Right renal cortex interstitium (tissue), 3 donors: ENCODE measurements at places on chromosomes 2 and 18. TPM values are rescaled to one million over a fixed set of nuclear protein-coding genes. Genes with fewer than 3 reads are reported as not detected.

INPP5D gene
- polyA plus RNA-seq = 6.2 TPM

DNA sequence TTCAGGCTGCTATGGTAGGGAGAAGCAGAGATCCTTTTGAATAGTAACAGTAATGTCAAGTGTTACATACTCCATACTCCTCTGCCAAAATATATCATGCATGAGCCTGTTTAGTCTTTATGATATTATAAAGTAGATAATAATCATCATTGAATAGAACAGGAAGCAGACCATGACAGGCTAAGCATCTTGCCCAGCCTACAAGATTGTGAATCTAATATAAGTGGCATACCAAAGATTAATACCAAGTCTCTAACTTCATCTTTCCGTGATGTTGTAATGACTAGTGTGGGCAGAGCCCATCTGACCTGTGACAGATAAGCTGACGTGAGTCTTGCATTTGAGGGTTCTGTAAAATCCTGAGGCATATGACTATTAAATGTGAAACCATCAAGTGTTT is 13.1 kb downstream of the NDUFB3 start:
- DNase-seq = no peak

GRCh38 chr2:98793275-98793674 is 62.3 kb upstream of the MGAT4A start:
- no peak for DNase-seq

DNA sequence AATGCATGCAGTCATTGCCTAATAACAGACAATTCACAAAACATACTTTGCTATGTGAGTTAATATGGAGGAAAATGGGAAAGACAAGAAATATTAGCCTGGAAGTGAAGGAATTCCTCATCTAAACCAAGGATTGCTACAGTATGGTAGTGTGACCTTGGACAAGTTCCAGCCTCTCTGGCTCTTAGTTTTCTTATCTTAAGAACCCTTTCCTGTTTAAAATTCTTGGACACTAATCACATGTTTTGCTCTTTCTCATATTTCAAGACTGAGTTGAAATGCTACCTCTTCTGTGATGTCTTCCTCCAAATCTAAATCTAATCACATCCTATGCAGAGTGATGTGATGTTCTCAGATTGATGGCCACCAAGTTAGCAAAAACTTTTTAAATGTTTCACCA is 20.8 kb upstream of the ADAM23 start:
- DNase-seq = no peak

DNA sequence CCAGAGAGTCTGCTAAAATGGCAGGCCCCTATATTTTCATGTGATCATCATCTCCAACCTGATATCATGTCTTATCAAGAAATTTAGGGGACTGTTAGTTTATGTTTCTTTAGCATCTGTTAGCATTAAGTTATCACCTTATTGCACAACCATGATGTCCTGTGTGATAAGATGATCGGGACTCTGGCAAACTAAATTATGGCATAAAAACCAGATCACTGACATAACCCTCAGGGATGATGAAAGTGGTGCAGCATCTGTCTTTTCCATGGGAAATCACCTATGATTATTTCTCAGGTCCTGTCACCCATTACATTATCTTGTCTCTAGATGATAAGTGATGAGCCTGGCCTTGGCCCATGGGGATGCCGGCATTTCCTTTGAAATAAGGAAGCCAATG is 458.6 kb upstream of the DCC start:
- no peak for DNase-seq

DNA sequence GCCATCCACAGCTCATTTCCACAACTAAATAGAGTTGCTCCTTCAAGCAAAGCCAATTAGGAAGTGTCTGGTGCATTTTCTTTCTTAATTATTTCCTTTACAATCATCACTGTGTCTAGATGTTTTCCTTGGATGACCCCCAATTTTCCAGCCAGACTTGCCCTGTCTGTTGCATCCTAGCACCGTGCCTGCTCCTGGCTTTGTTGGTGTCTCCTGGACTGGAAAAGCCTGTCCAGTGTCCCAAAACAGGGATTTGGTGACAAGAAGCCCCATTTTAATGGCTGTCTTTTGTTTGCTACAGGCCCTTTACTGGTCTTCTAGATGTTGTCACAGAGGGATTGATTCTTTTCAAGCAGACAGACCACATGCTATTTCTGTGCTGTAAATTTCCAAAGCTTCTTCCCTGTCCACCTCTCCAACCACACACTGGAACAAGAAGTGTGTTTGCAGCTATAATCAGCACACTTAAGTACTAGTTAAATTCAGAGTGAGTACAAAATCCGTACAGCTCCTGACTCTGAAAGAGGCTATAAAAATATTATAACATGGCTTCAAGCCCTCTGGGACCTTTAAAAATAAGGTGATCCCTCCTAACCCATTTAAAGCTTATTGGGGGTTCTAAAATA is 38.4 kb downstream of the RNF144A start:
- DNase-seq = no peak

GRCh38 chr18:52333860-52334259 is 6.1 kb upstream of the DCC start:
- no peak for DNase-seq

METAP1D gene
- polyA plus RNA-seq = 11.7 TPM

DNA sequence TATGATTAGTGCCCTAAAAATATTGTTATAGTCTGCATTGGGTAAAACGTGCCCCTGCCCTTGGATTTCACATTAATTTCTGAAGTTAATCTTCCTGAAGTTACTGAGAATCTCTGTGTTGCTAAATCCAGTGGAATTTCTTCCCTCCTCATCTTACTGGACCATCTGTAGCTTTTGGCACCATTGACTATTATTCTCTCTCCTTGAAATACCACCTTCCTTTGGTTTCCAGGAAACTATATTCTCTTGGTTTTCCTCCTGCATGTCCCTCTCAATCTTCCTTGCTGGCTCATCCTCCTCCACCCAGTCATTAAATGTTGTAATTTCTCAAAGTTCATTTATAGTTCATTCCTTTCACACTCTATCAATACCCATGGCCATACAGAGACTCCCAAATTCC is 110.6 kb upstream of the SLC35G4 start:
- no peak for DNase-seq

BUB1 gene
- 22.7 TPM for polyA plus RNA-seq

- DNase-seq = no peak
Observed at GRCh38 chr18:58307441-58307840, 263.4 kb downstream of the NEDD4L start.

DNA sequence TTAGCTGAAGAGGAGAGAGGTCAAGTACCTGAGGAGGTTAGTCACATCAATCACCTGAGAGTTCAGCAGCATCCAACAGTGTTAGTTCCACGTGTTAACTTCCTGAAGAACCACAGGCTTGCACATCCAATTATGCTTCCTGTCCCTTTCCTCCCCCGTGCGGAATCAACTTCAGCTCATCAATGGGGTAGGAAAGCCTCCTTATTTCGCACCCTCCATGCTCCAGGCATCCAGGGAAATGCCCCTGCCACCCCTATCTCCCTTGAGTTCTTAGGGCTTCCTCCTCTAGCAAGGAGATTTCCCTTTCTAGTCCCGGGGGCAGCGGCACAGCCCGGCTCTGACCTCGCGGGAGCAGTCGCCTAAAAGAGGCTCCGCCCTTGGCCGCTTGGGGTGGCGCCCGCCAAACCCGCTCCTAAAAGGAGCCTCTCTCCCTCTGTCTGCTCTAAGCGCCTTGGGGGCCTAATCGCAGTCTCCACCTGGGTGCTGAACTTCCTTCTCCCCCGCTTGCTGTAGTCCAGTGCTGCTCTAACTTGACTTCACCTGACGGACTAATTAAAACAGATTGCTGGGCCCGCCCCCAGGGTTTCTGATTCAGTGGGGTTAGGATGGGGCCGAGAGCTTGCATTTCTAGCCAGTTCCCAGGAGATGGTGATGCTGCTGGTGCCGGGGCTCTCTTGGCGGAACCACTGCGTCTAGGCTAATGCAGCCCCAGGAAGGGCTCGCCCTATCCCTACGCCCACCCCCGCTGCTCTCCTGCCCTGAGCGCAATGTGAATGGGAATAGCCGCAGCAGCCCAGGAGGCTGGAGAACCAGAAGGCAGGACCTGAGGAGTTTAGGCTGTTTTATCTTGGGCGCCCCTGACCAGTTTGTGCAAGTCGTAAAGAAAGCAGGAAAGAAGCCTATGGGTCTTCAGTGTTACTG is 3.4 kb upstream of the TET3 start:
- no peak for DNase-seq

SLC4A5 gene
- polyA plus RNA-seq = 2.2 TPM

- no peak for DNase-seq
Observed at GRCh38 chr18:49052891-49053644, 102.3 kb upstream of the SMAD7 start.

GRCh38 chr2:229407170-229407569 is 136.1 kb upstream of the PID1 start:
- no peak for DNase-seq

- no peak for DNase-seq
Observed at GRCh38 chr2:7057865-7058400, 140.7 kb downstream of the RNF144A start.

GCG gene
- polyA plus RNA-seq = not detected

DNA sequence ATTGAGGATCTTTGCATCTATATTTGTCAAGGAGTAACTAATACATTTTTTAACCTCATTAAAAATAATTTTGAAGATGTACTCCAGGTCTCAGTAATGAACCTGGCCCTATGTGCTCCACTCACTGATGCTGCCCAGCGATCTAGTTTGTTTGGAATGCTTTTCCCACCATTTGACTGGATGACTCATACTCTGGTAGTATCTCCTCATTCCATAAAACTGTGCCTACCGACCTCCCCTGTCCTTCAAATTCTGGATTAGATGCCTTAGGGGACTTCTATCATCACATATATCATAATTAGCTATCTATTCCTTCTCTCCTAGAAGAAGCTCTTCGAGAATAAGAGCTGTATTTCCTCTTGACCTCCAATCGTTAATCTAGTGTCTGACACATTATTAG is 83.8 kb downstream of the FAM117B start:
- DNase-seq = no peak

DNA sequence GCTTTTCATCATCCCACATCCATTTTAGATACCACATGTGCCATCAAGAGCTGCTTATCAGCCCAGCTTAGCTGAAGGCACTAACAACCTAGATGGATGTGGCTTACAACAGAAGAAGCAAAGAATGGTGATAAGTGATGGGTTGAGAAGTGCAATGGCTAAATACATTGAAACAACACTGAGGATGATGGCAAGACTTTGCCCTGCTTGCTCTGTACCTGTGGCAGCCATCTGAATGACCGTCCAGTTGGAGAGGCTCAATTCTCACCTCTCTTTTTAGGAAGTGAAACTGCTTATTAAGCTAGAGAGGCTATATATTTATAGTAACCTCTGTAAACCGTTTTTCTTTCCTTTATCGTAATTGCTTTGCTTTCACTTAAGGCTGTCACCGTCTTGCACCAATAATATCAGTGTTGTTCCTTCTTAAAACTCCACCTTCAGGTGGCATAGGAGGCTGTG is 5.7 kb downstream of the GPATCH11 start:
- DNase-seq = no peak

GRCh38 chr2:14806613-14807012 is 174.1 kb downstream of the LRATD1 start:
- no peak for DNase-seq

DNA sequence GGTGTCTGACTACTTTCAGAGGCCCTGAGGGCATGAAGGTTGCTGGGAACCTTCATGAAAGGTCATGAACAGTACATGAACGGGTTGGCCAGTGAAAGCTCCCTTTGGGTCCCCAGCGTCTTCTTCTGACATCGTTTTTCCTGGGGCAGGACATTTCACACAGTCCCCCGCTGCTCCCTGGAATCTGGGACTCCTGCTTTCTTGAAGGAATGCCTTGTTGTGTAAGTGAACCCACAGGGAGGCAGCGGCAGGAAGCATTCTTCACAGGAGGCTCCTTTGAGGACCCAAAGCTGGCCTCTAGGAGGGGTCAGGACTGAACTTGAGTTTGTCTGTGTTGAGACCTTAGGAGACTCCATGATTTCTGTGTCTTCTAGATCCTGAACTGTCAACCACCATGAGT is 144.3 kb downstream of the KCNE4 start:
- DNase-seq = no peak

CHRND gene
- 0.59 TPM for polyA plus RNA-seq
